ENCODE measurements at places on chromosomes 4 and X.

GRCh38 chr4:174256277-174256713 is 27.2 kb downstream of the FBXO8 start:
- peak; percentile 9 for DNase-seq

GRCh38 chr4:6474053-6474568 is 1.7 kb upstream of the PPP2R2C start:
- no peak for DNase-seq

DNA sequence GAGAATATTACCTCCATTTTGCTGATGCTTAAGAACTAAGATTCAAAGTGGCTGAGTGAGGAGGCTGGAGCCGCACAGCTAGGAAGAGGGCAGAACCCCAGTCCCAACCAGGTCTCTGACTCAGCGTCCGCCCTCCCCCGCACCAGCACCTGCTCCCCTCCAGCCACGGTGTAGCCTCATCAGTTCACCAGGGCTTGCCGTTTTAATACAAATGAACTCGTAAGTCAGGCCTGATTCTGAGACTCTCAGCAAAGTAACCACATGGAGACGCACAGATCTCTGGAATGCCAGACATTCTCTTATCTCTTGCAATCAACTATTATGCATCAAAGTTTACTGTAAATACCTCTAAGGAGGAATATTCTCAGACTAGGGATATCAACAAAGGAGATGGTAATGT is 52.4 kb downstream of the ENPP6 start:
- no peak for DNase-seq

- no peak for DNase-seq
Observed at GRCh38 chr4:94649381-94650133, 108.2 kb upstream of the BMPR1B start.

DNA sequence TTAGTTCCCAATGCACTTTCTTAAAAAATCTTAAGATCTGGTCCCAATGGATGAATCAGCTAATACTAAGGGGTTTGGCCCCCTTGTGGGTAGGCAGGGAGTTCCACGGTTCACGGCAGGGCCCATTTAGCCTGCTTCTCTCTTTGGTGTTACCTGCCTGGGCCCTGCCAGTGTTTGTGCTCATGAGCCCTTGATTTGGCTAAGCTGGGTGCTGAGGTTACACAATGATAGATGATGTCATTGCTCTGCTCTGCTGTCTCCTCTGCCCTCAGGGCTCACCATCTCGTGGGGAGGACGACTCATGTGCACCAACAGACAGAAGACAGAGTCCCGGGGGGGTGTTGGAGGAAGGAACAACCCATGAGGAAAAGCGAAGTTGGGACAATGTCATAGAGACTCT is 24.4 kb downstream of the RTL5 start:
- peak; percentile 59 for DNase-seq

- peak; percentile 45 for DNase-seq
Observed at GRCh38 chr4:4334798-4335520, 44.9 kb downstream of the ZBTB49 start.

- DNase-seq = no peak
Observed at GRCh38 chr4:10153161-10153560, 36.6 kb upstream of the WDR1 start.

DNA sequence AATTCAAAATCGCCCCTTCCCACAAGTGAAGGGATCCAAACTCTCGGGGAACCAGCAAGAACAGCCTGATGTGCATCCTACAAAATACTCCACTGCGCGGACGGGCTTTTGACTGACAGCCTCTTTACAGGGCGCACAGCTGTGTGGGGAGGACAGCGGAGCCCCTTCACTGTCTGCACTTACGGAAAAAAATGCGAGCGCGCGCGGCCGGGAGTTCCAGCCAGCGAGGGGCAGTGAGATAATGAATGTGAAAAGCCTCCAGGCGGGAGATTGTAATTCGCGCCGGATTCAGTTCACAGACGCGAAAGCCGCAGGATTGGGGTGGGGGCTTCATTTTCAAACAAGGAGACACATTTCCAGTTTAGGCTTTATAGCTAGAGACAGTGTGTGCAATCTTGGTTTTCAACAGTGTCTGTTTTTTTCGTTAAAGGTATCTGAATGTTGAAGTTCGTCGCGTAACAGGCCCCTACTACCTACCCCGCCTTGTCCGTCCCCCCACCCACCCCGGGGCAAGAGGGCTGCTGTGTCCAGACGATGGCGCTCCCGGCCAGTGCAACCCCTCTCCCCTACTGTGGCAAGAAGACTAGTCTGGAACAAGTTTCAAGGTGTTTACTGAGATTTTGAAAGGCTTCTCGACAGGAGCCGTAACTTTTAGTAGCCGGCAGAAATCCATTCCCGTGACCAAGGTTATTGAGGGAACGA is 1.7 kb upstream of the GPR50 start:
- no peak for DNase-seq

- DNase-seq = no peak
Observed at GRCh38 chr4:124740501-124740900, 28.0 kb upstream of the ANKRD50 start.

- DNase-seq = no peak
Observed at GRCh38 chrX:108468486-108468885, 28.8 kb downstream of the COL4A5 start.

GRCh38 chrX:327660-328126 is 9.1 kb upstream of the GTPBP6 start:
- DNase-seq = no peak

DNA sequence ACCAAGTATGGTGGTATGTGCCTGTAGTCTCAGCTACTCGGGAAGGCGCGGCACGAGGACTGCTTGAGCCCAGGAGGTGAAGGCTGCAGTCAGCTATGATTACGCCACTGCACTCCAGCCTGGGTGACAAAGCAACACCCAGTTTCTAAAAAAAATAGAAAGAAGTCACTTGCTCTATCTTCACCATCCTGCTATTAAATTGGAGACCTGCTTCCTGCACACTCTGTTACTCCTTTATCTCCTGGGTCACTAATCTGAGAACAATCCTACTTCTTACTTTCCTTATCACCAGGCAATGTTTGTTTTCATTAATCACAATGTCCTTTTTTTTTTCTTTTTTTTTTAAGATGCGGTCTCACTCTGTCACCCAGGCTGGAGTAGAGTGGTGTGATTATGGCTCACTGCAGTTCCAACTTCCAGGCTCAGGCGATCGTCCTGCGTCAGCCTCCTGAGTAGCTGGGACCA is 16.2 kb downstream of the PRKX start:
- DNase-seq = peak; percentile 55

- no peak for DNase-seq
Observed at GRCh38 chr4:151859641-151860040, 98.8 kb upstream of the GATB start.

DNA sequence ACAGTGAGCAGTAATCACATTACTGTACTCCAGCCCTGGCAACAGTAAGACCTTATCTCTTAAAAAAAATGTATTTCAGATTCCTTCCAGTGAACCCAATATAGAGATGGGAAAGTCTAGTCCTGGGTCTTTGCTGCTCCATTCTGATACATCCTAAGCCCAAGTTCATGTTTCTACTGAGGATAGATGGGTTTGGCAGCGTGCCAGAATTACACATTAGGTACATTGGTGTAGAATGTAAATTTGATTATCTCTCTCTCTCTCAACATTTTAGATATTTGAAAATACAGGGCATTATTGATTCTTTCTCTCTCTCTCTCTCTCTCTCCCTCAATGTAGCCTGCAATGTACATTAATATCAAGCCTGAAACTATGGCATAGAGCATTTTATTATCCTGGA is 43.5 kb upstream of the ZNF330 start:
- no peak for DNase-seq

DNA sequence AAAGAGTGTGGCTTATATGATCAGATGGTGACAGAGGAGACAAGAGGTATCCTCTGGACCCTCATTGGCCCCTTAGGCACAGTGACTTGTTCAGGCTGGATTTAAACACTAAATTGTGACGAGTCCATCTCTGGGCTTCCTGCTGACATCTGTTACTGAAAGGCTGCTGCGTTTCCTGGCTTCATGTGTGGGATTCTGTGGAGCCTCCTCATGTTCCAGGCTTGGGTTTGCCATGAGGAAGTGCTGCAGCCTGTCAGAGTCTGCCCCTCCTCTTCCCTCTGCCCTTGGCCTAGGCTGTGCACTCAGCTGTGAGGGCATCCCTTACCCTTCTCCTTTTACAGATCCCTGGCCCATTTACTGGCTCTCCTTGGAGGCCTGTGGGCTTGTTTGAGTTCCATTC is 159.1 kb upstream of the TTC29 start:
- DNase-seq = no peak

GRCh38 chr4:47572981-47573380 is 87.9 kb downstream of the ATP10D start:
- no peak for DNase-seq

- DNase-seq = no peak
Observed at GRCh38 chrX:37697169-37697760, 11.7 kb downstream of the XK start.

DNA sequence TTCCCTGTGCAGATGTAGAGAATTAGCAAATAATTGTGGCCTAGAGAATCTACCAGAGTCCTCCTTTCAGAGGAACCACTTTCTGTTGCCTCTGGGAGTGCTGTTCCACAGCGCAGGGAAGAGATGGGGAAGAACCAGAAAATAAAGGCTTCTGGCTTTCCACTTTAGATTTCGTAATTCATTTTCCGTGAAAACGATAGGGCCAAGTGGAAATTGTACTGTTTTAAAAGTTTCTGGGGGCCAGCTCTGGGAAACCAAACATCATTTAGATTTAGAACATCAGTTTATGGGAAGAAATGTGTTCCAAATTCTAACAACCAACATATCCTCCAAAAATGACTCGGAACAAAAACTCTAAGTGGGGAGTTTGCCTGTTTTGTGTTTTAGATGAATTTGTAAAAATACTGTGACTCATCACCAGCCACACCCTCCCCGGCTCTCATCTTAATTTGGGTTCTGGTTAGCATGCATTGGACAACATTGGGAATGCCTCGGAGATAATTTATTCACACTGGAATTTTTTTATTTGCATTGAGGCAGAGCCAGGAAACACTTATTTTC is 65.2 kb upstream of the LNX1 start:
- peak; percentile 5 for DNase-seq

DNA sequence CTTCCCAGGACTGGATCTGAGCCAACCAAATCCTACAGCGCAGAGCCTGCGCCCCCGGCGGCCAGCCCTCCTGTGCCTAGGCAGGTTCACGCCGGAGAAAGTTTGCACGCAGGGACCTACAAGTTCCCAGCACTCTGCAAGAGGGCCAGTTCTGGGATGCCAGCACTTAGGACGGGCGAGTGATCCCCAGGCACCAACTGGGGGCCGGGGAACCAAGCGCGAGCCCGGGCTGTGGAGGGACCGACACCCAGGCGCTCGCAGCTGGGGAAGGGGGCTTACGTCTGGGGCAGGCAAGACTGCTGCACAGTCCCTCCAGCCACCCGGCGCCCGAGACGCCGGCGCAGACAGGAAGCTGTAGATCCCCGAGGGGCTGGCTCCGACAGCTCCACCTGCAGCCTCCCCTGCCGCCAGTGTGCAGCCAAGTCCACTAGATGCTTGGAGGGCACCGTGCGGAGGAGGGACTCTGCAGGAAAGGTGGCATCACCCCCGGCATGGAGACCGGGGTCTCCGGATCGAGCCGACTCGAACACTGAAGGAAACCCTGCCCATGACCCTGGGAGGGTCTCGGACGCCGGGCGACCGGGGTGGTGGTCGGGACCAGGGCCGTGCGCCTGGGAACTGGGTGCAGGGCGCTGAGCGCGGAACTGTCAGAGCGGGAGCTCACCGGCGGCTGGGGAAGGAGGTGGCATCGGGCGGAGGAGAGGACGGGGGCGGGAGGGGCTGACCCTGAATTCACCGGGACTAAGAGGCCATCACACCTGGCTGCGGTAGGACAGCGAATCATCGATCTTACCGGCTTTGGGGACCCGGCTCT is 566 bp downstream of the CORIN start:
- DNase-seq = no peak

DNA sequence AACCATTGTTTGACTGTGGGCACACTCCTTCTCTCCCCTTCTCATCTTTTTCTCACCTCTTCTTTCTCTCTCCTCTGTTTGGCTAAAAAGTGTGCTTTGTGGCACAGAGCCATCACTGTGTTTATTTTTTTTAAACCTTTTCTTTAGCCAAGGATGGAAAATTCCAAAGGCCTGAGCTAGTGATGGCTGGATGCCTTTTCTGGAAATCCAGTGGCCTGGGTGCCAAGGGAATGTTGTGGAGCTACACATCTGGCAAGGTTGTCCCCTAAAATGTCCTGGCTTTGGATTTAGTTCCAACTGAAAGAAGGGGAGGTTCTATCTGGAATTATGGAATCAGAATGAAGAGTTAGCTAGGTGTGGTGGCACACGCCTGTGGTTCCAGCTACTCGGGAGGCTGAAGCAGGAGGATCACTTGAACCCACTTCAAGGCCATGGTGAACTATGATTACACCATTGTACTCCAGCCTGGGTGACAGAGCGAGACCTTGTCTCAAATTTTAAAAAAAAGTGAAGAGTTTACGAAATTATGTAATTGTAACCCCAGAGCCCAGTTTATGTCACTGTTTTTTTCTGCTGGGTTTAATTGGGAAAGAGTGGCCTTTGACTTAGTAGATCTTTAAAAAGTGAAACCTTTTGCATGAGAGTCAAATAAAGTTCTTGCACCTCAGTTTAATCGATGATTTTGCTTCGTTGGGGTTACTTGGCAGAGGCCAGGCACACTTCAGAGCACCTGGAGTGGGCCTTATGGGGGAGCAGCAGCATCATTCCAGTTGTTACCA is 17.7 kb downstream of the DOCK11 start:
- peak; percentile 52 for DNase-seq

DNA sequence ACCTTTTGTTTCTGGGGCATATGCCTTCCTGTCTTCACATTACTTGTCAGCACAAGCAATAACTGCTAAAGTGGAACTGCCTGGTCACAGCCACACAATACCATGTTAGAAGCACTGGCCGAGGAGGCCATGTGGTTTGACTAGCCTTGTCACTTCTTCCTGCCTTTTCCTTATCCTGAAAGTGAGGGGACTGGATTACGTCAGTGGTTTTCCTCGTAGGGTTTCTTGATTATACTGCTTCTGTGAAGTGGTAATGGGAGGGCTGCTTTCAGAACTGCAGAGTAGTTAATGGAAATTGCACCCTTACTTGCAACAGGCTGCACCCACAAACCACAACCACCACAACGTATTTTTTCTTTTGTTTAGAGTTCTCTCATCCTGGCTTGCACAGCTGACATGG is 26.6 kb downstream of the ZRSR2 start:
- DNase-seq = peak; percentile 33

DNA sequence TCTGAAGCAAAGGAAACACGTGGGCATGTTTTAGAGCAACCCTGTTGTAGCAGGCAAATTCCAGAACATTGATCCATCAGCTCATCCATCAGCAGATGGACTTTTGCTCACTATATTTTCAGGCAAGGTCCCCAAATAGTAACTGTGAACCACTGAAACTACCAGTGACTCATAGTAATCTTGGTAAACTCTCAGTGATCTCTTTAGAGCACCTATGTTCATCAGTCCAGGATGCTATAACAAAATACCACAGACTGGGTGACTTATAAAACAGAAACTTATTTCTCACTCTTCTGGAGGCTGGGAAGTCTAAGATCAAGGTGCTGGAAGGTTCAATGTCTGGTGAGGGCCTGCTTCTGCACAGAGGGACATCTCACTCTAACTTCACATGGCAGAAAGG is 28.9 kb upstream of the BTC start:
- no peak for DNase-seq

DNA sequence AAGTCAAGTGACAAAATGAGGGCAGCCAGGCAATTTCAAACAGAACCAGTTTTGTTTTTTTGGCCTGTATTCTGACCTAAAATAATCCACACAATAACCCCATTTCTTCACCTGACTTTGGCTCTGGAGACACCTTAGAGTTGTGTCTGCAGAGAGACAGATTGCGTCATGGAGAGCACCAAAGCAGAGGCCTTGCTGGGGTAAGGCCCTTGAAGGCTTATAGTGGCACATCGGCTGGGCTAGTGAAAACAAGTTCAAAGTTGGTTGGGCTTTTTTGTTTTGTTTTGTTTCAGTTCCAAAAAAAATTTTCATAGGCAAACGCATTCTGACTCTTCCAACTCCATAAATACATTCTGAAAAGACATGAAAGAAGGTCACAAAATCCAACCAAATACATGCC is 34.4 kb downstream of the PARM1 start:
- DNase-seq = no peak
